ENCODE measurements at places on chromosomes 4 and X.

- no peak for DNase-seq
These were observed 42.9 kb downstream of the DCTD start for GRCh38 chr4:182874304-182874751.

GRCh38 chr4:87868522-87868921, 35.8 kb downstream of the MEPE start:
- DNase-seq, result no peak

DNA sequence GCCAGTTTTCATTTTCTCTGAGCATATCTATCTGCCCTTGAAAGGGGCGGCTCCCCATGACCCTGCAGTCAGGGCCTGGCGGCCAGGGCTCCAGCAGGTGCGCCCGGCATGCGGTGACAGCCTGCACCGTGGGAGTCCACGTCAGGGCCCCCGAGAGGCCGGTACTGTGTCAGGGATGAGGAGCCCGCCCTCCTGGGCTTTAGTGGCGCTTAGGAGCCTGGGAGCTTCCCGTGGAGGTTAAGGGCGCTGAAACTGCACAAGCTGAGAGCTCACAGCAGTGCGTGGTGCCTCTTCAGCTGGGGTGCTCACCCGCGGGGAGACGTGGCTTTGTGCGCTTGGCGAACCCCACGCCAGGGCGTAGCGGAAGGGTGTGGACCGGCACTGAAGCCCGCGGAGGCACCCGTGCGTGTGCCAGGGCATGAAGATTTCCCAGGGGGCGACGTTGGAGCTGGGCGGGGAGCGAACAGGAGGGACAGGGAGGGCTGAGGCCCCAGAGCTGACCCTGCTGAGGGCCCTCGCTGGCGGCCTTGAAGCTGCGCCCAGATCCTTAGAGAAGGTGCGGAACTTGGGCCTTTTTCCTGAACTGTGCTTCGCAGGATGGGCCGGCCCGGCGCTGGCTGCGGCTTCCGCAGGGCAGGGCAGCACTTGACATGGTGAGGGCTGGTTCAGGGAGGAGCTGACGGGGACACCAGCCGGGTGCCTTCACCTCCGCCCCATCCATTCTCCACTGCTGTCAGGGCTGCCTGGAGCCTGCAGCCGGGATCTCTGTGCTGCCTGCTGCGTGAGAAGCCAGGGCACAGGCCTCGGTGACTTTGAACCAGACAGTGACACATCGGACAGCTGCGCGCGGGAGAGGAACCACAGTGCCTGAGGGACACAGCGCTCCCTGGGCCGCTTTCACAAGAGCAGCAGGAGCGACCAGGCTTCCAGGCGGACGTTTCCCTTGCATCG, 32.9 kb downstream of the HTT-AS start:
- DNase-seq, result no peak

GRCh38 chr4:127501103-127501502, 131.7 kb upstream of the INTU start:
- no peak for DNase-seq

DNA sequence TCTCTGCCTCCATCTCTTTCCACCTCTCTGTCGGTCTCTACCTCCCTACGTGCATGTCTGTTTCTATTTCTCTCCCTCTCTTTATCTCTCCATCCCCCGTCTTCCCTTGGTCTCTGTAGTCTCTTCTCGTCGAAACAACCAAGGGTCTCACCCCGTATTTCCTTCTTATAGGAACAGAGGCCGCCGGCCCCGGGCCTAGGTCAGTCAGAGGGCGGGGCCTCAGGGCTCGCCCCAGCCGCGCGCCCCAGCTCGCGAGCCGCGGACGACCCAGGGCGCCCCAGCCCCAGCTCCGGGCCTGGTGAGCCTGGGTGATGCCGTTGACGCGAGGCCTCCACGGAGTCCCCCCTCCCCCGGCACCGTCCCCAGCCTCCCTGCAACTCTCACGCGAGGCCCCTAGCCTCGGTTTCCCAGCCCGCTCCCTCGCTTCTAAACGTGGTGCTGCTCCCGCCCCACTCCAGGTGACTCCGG, 6.6 kb downstream of the TIMM17B start:
- no peak for DNase-seq

- no peak for DNase-seq
These were observed 25.3 kb upstream of the CYBB start for GRCh38 chrX:37754516-37754915.

- no peak for DNase-seq
These were observed 156.8 kb downstream of the GRXCR1 start for GRCh38 chr4:43049326-43049725.

GRCh38 chr4:142614621-142615323, 231.3 kb downstream of the INPP4B start:
- no peak for DNase-seq

DNA sequence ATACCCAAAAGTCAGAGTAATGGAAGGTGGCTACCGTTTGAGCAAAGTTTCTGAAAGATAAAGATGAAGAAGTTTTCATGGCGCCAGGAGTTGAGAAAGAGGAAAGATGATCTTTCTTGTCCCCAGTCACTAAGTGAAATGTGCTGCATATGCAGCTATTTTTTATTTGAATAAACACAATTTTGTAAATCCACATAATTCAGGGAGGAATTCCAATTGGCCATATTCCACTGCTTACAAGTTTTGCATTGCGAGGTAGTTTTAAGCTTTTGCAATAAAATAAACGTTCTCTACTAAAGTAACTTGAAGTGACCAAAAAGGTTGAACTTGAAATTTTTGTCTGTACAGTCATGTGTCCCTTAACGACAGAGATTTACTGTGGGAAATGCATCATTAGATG, 139.3 kb upstream of the VCX2 start:
- DNase-seq, result no peak

- DNase-seq, result no peak
These were observed 134.9 kb upstream of the VEGFC start for GRCh38 chr4:176927664-176928063.

GRCh38 chr4:184102488-184102887, 115.2 kb downstream of the ENPP6 start:
- DNase-seq, result no peak

GRCh38 chr4:151690164-151690870, 70.5 kb downstream of the GATB start:
- DNase-seq, result no peak

- DNase-seq, result no peak
These were observed 366.5 kb downstream of the CXXC4 start for GRCh38 chr4:104128031-104128849.

DNA sequence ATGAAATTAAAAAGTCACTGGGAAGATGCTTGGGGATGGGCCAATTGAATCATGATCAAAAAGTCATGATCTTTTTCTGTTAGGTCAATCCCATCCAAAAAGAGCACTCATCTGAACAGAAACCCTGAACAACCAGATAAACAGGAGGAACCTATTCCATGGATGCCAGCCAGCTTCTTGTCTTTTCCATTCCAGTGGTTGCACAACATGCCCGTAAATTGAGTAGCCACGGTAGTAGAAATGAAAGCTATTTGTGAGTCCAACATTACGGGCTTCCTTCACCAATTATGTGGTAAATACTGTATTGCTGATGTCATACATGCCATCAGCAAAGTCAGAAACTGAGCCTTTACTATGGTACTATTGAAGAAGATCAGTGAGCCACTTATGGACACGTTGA, 982.4 kb upstream of the HS3ST1 start:
- DNase-seq, result no peak

DNA sequence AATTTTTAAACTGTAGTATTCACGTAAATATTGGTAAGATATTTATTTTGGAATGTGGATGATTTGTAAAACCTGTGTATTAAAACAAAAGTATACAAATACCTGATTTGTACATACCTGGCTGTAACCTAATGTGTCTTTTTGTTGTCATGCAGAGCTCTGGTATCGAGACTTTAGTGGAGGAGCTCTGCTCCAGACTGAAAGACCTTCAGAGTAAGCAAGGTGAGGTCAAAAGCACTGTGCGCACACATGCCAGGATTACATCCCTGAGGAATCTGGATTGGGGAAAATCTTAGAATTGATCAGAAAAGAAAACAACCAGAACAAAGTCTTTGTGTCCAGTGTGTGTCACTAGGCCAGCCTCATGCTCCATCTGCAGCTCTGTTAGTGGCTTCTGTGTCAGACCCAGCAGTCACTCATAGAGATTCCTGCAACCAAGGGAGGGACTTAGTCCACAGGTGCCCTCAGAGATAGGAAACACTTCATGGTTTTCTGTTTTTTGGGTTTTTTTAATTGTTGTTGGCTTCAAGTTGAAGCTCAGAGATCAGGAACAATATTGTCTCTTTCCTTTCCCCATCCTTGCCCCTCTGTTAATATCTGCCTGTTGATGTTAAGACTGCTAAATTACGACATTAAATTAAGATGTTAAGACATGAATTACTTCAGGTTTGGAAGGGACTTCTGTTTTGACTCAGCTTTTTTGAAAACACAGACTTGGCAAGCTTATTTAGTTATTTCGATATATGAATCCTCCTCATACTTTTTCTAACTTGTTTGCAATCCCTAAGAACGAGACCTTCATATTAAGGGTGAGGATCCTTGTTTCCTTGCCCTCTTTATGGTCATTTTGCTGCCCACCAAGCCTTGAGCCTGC, 52.4 kb upstream of the TBC1D14 start:
- no peak for DNase-seq

DNA sequence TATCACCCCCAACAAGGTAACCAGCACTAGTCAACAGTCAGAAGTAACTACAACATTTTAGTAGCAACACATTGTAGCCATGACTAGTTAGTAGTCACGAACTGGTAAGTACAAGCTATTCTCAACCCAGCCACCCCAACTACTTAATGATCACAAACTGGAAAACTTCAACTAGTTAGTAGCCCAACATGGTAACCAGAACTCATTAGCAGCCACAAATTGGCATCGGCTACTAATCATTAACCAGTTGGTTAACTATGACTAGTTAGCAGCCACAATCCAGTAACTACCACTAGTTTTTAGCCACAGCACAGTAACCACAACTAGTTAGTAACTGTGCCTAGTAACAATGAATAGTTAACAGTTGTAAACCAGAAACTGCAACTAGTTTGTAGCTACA, 385.1 kb upstream of the CXorf51B start:
- no peak for DNase-seq

DNA sequence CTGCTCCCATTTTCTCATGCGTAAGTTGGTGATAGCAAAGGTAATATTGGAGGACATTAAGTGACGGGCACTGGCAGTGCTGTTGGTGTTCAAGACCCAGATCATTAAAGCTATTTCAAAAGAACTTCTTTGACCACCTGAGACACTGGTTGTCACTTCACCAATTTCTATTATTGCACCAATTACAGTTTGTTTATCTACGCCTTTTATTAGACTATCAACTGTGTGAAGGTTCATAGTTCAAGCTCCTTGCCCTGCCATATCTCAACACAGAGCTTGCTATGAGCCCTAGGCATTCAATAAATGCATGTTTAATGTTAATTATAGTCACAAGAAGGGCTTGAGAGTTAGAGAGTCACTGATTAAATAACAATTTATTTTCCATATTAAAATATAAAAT, 778.7 kb upstream of the HS3ST1 start:
- DNase-seq, result no peak

DNA sequence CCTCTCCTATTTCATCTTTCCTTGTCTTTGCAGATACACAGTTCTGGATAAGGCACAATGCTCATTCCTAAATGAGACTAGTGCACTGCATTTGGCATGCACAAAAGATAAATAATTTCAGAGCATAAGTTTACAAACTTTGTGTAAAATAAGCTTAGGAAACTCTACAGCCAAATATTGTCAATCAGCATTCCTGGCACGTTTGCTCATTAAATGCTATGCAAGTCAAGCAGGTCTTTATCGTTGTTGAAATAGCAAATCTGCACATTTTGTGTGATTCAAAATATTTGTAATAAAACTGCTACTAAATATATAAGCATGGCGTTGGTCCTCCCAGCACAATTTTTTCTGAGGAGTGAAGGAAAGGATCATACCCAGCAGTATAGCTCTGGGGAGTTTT, 322.1 kb upstream of the NOCT start:
- no peak for DNase-seq

DNA sequence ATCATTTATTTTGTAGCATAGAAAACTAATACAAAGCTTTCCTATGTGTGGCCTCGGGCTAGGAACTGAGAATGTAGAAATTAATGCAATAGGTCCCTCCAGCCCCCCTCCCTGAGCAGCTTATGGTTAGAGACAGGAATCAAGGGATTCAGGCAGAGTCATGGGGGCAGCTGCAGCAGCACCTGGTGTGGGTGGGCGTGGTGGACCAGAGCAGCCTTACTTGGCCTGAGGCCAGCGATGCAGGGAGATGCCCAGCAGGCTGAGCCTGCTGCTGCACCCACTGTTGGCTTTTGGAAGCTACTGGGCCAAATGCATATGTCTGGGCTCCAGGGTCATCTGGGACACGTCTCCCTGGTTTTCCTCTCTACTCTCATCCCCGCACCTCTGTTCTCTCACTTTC, 74.0 kb downstream of the STK32B start:
- DNase-seq, result no peak

DNA sequence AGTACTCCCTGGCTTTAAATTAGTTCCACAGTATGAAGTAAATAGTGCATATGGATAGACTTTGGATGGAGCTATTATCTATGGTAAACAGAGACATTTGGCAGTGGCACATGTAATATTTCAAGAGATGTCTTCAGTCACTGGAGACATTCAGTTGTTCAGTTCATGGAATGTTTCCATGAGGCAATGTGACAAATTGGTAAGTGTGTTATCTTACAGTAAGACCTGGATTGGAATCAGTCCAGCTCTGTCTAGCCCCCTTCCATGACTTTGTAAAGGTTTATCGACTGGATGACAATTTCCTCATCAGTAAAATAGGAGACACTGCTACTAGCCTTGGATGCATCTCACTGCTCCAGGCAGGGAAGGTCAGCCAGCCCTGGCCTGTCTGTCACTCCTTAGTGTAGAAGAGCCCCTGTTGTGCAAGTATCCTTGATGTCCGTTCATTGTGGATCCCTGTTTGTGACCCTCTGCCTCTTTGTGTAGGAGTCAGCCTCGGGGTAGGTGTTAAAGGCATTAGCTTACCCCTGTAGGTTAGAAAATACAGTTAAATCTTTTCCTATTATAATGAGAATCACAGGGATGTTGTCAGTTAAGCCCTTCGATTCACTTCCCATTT, 335.9 kb downstream of the ANK2 start:
- no peak for DNase-seq

GRCh38 chr4:111512081-111512783, 633.0 kb upstream of the FAM241A start:
- no peak for DNase-seq

GRCh38 chr4:183504930-183505610, at the start of gene ING2:
Gene ING2 (plus strand): TSS chr4:183505058. CDS start chr4:183505196, 138 bp downstream.
- no peak for DNase-seq

- no peak for DNase-seq
These were observed 28.2 kb upstream of the PPP2R2C start for GRCh38 chr4:6500481-6501140.

All from activated naive CD4-positive, alpha-beta T cell (primary cell).